CD4-positive, alpha-beta T cell treated with Interleukin-6 for 4 hours (primary cell): ENCODE measurements at places on chromosomes 13 and 19.

- DNase-seq = peak; percentile 69
These were observed 7.3 kb downstream of the PPP6R1 start for GRCh38 chr19:55251341-55252081.

DNA sequence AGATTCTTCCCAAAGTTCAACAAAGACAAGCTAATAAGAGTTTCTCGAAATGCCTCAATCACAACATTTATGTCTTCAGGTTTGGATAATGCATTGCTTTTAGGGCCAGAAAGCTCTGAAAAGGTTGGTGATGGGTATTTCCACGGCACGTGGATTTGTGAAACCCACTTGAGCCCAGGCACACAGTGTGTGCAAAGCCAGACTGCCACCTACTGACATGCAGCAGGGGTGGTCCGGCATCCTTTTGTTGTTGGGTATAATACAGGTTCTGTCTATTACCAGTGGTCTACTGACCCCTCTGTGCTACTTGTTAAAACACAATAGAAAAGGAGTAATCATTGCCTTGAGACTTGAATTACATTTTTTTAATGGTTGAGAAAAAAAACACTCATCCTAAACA lies 225.6 kb downstream of the RAP2A start:
- no peak for DNase-seq

- no peak for DNase-seq
These were observed 69.6 kb downstream of the ACSBG2 start for GRCh38 chr19:6204866-6205723.

- DNase-seq = no peak
These were observed 124.3 kb upstream of the STARD13 start for GRCh38 chr13:33409673-33410510.

GRCh38 chr19:558770-559439 lies 13.5 kb upstream of the BSG start:
- DNase-seq = no peak

DNA sequence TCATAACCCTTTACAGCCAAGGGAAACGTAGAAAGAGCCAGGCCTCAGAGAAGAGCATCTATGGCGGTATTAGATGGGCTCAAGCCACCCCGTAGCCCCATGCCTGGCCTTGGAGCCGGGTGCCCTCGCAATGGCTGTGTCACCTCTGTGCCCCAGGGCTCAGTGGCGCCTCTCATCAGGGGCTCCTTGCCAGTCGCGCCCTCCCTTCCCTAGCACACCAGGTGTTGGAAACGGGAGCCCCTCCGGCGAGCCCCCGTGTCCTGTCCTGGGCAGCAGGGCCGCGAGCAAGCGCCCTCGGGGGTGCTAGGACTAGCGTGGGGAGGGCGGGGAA lies 453 bp downstream of the ZNF256 start:
- no peak for DNase-seq

GRCh38 chr19:795691-796581 lies 1.3 kb upstream of the PTBP1 start:
- no peak for DNase-seq

GRCh38 chr13:72788831-72789230 lies 6.9 kb downstream of the PIBF1 start:
- DNase-seq = no peak

DNA sequence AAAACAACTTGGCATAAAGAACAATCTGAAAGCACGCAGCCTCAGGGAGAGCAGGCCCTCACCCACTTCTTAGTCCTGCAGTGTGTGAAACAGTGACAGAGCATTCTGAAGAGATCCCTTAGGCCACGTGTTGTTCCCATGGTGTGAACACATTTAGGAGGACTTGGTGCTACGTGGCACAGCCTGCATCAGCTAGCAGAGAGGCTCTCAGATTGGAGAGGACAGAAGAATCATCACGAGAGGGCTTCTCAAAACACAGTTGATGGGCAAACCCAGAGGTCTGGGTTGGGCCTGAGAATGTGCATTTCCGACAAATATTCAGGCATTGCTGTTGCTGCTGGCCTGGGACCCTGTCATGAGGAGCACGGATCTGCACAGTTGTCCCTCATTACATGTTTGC lies 26.1 kb upstream of the TFDP1 start:
- no peak for DNase-seq

GRCh38 chr13:21121616-21122015 lies 54.7 kb downstream of the SKA3 start:
- DNase-seq = no peak

- no peak for DNase-seq
These were observed 40.2 kb downstream of the KCNRG start for GRCh38 chr13:50055454-50055853.

DNA sequence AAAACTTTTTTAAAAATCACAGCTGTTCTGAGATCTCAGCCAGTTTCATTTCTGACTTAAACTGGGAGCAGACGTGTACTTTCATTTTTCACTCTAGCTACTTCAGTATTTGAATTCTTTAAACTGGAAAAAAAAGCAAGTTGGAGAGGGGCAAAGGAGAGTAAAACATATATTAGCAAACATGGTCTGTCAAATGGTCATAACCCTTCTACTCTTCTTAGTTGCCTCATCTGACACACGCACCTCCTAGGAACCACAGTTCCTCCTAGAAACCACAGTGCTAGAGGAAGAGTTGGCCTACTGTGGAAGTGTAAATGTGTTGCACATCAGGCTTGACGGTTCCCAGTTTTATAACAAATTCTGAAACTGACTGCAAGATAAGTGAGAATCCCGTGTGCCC lies 47.2 kb downstream of the TM9SF2 start:
- DNase-seq = no peak

DNA sequence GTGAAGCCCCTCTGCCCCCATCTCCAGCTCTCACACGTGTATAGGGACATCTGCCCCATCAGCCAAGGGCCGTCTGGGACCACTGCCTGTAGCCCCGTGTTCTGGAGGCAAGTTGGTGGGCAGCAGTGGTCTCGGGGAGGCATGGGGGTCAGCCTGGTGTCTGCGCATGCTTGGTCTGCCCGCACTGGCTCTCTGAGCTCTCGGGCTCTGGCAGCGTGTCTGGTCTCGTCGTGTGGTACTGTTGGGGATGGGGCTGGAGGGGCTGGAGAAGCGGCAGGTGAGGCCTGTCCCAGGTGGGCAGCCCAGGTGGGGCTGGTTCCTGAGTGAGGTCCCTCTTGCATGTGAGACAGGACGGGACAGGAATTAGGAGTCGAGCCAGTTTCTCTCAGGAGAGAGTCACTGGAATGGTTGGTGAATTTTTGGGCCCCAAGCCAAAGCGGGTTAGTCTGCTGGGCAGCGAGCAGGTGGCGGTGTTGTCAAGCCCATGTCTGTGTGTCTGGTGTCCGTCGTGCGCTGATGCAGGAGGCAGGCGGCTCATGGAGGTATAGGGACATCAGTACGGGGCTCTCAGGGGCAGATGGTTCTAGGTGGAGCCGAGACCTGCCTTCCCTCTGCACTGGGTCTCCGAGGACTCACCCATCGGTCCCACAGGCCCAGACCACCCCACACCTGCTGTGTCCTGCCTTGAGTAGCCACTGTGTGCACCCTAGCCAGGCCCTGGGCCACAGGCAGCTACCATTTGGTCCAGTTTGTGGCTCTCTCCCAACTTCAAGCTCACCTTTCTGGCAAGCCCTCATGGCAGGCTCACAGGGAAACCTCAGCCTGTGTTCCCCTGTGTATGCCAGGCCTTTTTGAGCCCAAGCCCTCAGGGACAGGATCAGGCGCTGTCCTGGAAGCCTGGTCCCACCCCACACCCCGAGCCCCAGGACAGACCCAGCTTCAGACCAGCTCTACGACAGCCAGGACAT lies 18.2 kb downstream of the COMP start:
- no peak for DNase-seq

GRCh38 chr19:31145007-31145406 lies 204.2 kb downstream of the TSHZ3 start:
- DNase-seq = no peak

DNA sequence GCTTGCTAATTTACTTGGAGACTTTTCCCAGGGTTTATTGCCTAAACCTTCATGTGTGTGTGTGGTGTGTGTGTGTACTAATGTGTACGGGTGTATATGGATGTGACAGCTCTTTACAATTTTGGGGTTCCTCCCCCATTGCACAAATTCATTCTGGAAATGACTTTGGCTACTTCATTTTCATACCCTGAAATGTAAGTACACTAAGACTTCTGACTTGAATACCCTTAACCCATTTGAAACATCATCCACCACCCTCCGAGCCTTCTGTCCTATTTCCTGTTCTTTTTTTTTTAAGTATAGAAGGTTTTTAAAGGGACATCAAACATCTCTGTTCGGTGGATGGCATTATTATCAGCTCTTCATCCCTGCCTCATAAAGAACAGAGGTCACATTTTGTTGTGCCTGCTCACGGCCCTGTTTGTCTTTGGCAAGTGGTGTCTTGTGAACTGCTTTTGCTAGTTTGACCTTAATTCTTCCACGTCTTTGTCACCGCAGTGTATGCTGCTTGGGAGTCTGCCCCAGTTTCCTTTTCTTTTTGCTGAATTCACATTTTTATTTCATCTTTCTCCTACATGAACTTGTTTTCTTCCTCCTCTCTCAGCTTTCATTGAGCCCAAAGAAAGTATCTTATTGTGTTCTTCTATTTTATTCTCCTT lies 228.3 kb downstream of the FOXO1 start:
- DNase-seq = peak; percentile 19

- no peak for DNase-seq
These were observed 52.4 kb downstream of the LATS2 start for GRCh38 chr13:21009036-21009435.

- DNase-seq = no peak
These were observed at the start of gene KLHL26 for GRCh38 chr19:18636969-18637629. TSS of gene KLHL26 (plus strand) at chr19:18637028. CDS start at chr19:18637055, 27 bp downstream.

- DNase-seq = no peak
These were observed 274.7 kb downstream of the FOXO1 start for GRCh38 chr13:40391788-40392187.

DNA sequence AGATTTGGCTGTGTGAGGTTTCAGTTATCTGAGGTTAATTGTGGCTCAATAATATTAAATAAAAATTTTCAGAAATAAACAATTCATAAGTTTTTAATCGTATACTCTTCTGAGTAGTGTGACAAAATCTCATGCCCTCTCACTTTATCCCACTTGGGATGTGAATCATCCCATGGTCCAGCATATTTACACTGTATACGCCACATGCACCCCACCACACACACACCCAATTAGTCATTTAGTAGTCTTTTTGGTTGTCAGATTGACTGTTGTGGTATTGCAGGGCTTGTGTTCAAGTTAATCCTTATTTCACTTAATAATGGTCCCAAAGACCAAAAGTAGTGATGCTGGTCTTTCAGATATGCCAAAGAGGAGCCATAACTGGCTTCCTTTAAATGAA lies 66.4 kb upstream of the PCDH9 start:
- no peak for DNase-seq

DNA sequence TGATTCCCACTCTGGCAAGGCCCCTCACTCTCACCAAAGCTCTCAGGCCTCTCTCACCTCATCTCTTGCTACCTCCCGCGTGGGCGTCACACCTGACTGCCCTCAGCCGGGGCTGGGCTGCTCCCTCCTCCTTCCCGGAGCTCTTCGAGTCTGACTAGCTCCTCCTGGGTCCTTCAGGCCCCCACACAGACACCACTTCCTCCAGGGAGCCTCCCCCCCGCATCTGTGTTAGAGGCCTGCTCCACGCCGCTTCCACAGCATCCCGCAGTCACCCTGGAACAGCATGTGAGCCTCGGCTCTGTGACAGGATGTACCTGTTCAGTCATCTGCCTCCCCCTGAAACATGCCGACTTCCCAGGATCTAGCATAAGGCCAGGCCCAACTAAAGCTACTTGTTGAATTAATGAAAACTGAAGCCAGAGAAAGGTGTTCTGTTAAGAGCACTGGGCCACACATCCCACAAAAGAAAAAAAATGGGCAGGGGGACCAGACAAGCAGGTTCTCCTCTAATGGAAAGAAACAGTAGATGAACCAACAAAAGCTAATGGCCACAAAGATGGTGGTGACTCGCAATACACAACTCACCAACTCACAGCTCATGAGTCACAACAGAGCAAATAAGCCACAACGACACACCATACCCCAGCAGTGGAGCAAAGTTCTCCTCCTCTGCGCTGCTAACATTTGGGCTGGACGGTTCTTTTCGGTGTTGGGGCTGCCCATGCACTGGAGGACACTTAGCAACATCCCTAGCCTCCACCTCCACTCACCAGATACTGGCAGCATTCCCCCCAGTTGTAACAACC lies 3.0 kb downstream of the PPP6R1 start:
- DNase-seq = peak; percentile 67

DNA sequence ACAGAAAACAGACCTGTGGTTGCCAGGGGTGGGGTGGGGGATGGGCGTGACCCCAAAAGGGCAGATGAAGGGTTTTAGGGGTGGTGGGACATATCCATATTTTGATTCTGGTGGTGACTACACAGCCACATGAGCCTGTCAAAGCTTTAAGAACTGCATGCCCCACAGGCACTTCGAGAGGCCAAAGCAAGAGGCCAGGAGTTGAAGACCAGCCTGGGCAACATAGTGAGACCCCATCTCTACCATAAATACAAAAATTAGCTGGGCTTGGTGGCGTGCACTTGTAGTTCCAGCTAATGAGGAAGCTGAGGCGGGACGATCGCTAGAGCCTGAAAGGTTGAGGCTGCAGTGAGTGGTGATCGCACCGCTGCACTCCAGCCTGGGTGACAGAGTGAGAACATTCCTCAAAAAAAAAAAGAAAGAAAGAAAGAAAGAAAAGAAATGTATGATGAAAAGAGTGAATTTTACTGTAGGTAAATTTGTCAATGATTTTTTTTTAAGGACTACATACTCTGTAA lies 18.9 kb upstream of the BCL3 start:
- no peak for DNase-seq

DNA sequence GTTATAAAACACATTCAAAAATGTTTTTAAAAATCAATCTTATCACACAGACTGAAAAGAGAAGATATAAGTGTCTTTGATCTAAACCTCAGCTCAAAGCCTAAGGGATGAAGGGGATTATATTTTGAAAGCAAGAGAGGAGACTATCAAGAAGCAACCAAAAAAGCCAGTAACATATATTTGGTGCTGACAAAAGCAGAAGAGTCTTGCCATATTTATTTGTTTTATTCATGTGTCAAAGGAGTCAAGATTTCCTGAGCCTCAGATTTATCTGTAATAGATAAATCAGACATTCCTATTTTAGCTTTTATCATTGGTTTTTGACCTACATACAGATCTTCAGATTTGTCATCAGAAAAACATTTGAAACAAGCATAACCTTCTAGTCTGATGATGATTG lies 798.6 kb upstream of the PCDH9 start:
- DNase-seq = no peak

DNA sequence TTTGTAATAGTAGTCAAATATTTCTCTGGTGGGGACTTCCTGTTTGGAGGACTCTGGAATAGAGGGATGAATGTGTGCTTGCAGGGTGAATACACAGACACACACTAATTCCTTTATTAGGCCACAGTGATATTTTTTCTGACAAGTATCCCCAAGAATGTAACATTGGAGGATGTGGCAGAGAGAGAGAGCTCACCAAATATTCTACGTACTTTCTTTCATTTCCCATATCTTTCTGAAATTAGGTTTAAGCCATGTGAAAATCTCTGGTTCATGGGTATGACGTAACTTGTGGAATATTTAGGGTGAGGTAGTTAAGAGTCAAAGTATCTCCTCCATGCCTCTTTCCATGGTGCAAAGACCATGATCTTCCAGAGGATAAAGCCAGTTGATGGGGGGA lies 463.4 kb downstream of the DIAPH3 start:
- no peak for DNase-seq

GRCh38 chr13:96785986-96786385 lies 208.3 kb downstream of the OXGR1 start:
- DNase-seq = no peak
